Karpas-422 (cell line): ENCODE measurements at places on chromosomes 12 and 14.

DNA sequence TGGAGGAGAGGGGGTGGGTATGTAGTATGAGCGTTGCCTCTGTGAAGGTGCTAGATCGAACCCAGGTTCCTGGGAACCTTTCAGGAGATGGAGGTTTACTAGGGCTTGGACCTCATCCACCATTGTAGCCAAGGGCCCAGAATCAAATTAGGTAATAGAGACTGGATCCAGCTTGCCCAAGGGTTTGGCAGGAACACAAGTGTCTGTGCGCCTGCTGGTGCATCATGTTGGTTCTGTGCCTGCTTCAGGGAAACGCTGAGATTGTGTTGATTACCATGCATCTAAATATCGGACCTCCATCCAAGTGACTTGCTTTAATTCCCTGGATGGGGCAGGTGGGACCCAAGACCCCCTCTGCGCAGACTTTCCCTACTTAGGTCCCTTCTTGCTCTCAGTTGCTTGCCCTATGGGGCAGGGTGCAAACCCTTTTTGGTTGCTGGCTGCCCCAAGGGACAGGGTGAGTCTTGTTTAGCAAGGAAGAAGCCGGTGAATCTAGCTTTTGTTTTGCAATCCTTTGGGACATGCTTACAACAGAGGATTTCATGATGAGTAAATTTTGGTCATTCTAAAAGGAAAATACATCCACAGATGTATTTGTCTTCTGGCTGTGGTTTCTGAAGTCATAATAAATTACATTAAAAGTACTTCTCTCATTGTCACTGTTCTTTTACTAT is 189.8 kb upstream of the PRICKLE1 start:
- DNase-seq: no peak

GRCh38 chr14:101819251-101819990 is 57.9 kb downstream of the PPP2R5C start:
- no peak for DNase-seq

- peak; percentile 40 for DNase-seq
Observed at GRCh38 chr12:63821781-63822251, 22.7 kb upstream of the SRGAP1 start.

DNA sequence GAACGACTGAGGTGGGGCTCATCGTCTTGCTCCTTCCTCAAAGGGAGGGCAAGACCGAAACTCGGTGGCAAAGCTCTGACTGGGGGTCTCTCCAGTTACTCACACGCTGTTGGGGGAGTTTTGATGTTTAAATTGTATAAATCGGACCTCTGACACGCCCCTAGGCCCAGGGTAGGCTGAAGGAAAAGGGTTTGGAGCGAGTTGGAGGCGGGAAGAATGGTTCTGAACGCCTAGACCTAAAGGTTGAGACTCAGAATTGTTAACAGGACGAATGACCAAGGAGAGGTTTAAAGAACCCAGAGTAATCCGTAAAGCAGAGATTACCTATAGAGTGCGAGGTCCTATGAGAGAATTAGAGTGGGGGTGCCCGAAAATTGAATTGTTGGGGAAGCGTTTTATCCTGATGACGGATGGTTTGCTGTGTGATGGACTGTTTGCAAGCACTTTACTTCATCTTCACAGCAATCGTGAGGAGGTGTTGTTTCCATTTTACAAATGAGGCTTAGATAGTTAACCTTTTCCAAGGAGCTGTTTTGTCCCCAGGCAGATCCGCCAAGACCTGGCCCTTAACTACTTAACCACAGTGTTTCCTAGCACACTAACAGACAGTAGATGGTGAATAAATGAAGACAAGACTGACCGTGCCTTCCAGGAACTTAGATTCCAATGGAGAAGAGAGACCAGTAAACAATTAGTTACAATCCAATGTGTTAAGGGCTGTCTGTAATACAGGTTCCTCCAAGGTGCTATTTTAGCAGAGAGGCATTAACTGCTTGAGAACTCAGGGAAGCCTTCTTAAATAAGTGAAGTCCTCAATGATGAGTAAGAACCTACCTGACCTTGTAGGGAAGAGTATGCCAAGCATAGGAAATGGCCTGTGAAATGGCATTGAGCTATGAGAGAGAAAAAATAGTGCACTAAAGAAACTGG is 929 bp upstream of the UBE2N start:
- DNase-seq: no peak
